ENCODE measurements at places on chromosomes 3 and 15.

- no peak for DNase-seq
Measured at GRCh38 chr3:61177450-61177849, 73.8 kb downstream of the FHIT start.

- no peak for DNase-seq
Measured at GRCh38 chr3:151992326-151993041, 119.0 kb downstream of the SUCNR1 start.

GRCh38 chr3:99418709-99419108 lies 219.7 kb upstream of the COL8A1 start:
- no peak for DNase-seq

DNA sequence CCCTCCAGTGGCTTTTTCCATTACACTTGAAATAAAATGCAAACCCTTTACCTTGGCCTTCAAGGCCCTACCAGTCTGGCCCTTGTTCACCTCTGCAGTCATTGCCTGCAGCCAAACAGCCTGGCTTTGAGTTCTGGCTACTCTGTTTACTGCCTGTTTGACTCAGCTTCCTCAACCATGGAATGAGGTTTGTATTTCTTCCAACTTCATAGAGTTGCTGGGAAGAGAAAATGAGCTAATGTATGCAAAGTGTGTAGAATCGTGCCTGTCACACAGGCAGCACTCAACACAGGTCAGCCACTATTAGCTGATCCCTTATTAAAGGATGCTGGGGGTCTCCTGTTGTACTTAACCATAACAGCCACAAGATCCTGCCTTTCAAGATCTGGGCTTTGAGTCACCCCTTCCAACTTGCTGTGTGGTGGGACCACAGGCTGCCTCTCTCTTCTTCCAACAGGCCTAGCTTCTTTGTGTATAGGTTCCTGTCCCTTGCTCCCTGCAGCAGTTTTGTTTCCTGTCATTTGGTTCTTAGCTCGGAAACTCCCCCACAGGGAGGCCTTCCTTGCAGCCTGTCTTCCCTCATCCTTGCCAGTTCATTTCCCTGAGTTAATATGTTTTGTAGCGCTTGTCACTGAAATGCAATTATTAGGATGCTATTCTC lies 6.4 kb downstream of the MED12L start:
- no peak for DNase-seq

DNA sequence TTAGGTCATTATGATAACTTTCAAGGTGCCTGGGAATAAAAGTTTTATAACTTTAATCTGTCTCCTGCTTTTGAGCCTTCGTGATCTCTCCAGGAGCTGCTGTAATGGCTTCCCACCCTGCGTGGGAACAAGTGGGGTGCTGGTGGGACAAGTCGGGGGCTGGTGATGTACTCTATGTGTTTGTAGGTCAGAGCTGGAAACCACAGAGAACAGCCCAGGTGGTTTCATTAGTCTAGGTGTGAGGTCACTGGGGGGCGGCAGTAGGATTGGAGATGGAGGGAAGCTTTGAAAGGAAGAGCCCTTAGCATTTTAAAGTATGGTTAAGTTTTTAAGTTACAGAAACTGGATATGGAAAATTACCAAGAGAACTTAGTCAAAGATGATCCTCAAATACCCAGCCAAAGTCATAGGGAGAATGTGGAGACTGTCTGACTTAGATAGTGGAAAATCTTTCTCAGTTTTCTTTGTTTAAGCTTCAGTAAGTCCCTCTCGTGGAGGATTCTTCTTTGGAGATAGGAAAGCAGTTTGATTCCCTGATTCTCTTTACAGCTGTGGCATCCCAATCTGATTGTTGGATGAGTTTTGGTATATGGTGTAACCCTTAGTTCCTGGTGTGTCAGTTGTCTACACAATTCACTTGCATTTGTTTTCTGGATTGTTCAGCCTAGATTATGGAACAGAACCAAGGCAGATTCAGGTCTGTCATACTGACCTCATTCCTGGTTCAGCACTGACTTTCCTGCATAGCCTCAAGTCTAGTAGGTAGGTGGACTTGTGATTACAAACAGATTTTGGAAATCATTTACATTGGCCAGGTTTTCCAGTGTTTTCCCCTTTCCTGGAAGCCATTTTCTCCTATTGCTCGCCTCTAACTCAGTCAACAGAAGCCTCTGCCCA lies 115.6 kb downstream of the FNDC3B start:
- no peak for DNase-seq
